Activated naive CD8-positive, alpha-beta T cell treated with anti-CD3 and anti-CD28 coated beads, Interleukin-2, amount 50 U/mL, for 24 hours (primary cell): ENCODE measurements at places on chromosomes 5 and 9.

GRCh38 chr5:5454391-5454790, 31.9 kb downstream of the ICE1 start:
- no peak for DNase-seq

DNA sequence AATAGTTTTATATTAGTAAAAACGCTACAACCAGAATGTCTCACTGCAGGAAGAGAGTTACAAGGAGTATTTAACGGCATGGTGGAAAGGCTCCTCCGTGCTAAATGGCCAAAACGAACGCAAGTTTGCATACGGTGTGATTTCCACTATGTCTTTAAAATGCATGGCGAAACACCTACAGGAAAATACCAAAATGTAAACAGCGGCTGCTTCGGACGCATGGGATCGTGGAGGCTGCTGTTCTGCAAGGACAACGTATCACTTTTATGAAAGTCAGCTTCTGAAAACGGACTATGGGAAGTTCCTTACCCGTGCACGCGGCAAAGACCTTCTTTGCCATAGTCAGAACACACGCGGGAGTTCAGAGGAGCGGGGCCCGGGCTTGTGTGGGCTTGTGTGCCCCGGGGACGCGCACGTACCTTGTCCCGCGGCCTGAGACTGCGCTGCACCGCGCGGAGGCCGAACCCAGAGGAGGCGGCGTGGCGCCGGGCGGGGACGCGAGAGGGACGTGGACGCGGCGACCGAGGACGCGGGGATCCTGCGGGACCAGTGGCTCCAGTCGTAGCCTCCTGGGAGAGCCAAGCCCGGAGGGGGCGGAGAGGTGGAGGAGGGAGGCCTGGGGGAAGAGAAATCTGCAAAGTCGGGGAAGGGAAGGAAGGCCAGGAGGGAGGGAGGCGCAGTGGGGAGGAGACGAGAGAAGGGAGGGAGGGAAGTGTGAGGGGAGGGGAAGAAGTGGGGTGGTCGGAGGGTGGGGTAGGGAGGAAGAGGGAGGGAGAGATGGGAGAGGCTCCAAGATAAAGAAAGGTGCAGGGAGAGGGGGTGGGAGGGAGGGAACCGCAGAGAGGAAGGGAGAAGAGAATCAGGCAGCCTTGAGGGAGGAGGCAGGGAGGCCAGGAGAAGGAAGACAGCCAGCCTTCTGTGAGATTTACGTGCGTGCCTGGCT, at the start of gene CMBL:
TSS of gene CMBL (minus strand) at position 697 of the 943 bp plus-strand sequence. CDS start 17,140 bp downstream, outside the sequence.
- peak; percentile 40 for DNase-seq

DNA sequence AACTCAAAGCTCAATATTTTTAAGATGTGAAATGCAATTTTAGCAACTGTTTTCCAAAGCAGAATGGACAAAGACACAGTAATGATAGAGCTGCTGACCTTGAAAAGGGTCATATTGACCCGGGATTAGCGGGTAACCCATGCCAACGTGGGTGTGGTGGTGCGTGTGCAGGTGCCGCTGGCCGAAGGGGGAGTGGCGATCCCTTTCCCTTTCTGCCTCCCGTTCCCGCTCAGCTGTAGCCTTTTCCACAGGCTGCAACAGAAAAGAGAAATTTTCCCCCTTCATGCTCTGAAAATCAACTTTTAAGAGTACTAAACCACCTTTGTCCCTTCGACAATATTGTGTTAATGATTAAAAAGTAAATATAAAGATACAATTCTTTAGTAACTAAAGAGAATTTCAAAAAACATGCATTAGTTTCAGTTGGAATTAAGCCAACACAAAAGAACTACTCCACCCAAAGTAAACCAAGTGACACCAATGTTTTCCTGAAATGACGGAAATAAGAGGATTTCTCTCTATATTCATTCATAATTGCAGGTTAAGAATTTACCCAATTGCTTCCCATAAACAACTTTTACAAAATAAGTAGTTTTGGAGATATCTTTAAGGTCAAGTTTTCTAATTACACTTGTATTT, 105.2 kb downstream of the ZNF608 start:
- no peak for DNase-seq

- DNase-seq = no peak
Measured at GRCh38 chr5:135227064-135228022, 171.7 kb downstream of the MACROH2A1 start.

DNA sequence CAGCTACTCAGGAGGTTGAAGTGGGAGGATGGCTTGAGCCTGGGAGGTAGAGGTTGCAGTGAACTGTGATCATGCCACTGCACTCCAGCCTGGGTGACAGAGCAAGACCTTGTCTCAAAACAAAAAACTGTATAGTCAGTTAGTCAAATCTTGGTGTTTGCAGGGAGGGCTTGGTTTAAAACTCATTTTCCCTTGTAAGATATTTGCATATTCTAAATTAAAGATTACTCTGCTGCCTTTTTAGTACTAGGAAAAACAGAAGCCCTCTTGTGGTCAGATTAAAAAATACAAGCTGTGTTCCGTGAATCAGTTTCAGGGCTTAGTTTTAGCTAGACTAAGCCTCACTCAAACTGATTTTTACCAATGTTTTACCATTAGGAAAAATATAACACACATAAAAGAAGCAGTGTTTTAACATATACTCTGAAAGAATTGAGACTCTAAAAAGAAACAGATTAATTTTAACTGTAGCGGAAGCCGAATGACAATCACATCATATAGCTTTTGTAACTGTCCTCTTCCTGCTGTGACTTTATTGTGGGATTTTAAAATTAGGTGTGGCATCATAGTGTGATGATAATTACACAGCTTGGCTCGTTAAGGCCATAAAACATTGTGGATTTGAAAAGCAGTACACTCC, 84.9 kb upstream of the BASP1 start:
- no peak for DNase-seq

DNA sequence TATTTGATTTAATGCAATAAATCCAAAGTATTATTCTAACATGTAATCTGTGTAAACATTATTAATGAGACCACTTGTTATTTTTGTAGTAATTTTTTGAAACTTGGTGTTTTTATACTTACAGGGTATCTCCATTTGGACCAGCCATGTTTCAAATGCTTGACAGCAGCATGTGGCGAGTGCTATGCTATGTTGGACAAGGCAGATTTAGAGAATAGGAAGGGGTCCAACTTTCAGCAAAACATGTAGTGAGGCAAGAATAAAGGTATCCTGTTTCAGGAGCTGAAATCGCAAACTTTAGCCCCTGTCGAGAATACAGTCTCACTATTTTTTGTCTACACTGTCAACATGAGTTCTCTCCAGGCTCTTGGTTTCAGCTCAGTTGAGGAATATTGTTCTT, 33.7 kb downstream of the SNX24 start:
- no peak for DNase-seq

- DNase-seq = no peak
Measured at GRCh38 chr9:137455359-137455991, 3.7 kb downstream of the NSMF start.

GRCh38 chr5:42595597-42595996, 161.0 kb upstream of the CCDC152 start:
- no peak for DNase-seq

DNA sequence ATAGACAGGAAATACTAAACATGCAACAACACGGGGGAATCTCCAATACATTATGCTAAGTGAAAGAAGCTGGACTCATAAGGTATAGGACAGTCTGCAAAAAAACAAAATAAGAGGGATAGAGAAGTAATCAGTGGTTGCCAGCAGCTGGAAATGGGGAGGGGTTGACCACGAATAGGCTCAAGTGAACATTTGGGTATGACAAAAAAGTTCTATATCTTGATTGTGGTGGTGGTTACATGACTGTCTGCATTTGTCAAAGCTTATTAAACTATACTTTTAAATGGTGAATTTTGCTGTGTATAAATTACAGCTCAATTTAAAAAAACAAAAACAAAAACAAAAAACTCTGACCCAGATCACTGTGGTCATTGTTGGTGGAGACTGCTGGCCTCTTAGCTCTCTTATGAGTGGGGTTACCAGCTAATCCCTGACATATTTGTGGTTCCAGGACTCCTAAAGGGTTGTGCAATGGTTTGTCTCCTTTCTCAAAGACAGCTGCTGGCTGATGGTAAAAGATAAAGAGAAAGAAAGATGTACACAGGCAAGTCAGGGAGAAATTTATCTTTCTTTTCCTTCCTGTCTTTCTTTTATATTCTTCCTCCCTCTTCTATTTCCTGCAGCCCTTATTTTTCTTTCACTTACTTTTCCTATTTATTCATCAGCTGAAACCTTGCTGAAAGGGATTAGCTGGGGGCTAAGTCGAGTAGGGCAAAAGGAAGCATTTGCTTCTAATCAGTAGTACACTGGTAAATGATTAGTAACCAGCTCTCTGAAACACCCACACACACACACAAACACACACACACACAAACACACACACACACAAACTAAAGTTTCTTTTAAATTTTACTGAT, 42.6 kb upstream of the APC start:
- no peak for DNase-seq

DNA sequence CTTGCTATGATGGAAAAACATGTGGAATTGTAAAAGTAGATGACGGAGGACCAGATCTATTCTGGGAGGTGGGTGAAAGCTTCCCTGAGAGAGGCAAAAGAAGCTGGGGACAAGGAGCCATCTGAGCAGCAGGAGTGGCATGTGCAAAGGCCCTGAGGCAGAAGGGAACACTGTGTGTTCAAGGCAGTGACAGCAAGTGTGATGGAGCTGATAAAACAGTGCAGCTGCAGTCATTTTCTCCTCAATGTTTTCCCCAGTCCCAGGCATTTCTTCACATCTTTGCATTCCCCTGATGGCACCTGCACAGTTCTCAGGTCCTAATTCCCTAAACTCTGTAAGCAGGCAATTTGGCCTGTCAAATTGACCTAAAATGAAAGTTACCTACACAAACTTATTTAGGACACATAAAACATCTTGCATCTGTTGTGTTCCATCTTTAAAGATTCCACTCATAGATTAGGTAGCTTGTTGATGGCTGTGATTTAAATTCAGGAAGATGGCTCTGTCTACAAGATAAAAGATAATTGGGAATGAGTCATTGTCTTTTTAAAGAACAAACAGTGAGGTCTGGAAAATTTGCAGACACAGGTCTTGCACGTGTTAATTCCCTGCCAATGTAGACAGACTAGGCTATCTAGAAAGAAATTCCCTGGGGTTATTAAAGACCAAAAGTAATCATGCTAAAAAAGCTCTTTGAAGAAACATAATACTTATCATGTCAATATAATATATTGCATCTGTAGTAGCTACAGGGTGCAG, 289.6 kb upstream of the SGCD start:
- DNase-seq = no peak

- no peak for DNase-seq
Measured at GRCh38 chr5:133035224-133035623, 8.9 kb upstream of the ZCCHC10 start.

GRCh38 chr5:84378961-84379360, 5.7 kb downstream of the EDIL3 start:
- DNase-seq = no peak

- DNase-seq = no peak
Measured at GRCh38 chr5:156052656-156053055, 274.3 kb upstream of the SGCD start.

DNA sequence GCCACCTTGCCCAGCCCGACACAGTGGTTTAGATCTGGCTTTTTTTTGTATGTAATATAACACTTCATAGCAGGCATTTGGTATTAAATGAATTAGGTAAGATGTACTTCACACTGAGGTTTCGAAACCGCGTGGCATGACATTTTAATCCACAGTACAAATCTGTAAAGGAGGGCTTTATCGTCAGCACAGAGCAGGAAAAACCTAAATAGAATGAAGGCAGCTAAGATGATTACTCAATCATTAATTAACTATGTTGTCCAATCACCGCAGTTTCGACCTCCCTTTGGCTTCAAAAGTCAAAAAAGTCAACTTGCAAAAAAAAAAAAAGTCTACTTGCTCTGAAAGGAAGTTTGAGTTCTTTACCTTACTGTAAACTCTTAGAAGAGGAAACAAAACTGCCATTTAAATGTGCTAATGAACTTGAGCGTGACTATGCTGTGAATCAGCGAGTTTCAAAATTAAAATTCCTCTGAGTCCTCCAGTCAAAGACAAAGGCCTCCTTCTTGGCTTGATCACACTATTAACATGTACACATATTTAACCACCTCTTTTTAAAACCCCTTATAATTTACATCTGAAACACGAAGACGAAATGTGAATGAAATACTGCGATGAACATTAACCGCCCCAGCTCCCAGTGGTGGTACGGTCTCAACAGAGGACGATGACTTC, 698 bp upstream of the SEC24A start:
- peak; percentile 45 for DNase-seq

GRCh38 chr9:111993319-111993718, 96.7 kb downstream of the UGCG start:
- DNase-seq = no peak

- DNase-seq = no peak
Measured at GRCh38 chr9:114823441-114823840, 17.6 kb upstream of the TNFSF15 start.

DNA sequence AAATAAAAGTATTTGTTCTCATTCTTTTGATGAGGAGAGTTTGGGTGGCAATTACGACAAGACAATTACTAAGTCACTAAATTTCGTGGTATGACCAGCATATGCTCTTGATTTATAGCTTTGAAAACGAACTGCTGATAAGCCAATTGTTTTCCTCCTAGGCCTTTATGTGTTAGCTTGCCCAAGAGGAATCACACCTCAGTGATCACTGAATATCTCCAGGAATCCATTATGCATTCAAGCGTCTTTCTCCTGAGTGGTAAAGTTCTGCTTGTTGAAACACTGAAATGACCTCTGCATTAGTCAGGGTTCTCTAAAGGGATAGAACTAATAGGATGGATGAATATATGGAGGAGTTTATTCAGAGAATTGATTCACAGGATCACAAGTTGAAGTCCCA, 677.7 kb upstream of the MEF2C start:
- DNase-seq = no peak

DNA sequence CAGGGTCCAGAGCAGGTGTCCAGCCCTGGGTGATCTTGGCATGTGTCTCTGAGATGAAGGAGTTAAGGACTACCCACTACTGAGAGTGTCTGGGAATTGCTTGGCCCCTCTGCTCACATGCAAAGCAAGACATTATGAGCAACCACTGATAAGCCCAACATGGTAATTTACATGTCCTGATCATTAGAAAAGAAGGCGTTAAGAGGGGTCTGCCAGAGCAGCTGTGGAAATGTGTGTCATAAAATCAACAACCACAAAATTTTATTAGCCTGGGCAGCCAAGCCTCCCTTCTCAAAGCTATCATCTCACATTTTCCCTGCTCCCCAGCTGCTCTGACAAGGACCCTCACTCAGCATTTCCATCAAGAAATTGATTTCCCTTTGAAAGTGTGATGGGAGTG, 351.0 kb downstream of the SPOCK1 start:
- no peak for DNase-seq

DNA sequence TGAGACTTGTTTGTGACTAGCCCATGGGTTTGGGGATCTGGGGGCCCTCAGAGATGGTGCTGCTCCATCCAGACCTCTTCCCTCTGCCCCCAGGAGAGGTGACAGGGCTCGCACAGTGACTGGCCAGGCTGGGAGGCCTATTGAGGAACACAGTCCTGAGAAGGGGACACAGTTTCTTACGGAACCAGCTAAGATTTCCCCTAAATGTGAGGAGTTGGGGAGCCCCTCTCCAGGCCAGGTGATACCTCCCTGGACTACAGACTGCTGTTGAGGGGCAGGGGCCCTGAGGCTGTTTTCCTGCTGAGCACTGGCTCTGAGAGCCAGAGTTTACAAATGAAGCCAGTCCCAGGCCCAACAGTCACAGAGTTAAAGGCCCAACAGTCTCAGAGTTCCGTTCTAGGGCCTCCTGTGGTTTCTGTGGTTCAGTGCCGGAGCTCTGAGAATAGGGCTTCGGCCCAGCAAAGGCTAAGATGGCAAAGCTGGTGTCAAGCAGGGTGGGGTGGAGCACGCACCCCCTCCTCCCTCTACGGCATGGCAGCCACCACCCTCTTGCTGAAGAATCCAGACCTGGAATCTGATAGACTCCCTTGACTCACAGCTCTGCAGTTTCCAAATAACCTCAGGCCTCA, 1.1 kb upstream of the SEMA4D start:
- no peak for DNase-seq
